Lower lobe of right lung (tissue), 2 donors: ENCODE measurements at places on chromosomes 6 and 20. TPM values are rescaled to one million over a fixed set of nuclear protein-coding genes. Genes with fewer than 3 reads are reported as not detected.

Gene NRSN1
- total RNA-seq = not detected

GRCh38 chr20:6426287-6426891, 303.6 kb upstream of the FERMT1 start:
- DNase-seq = no peak

Gene EBF4
- total RNA-seq = 15.3 TPM

Gene SAMHD1
- 293 TPM for total RNA-seq

Gene HTR1E
- not detected for total RNA-seq

DNA sequence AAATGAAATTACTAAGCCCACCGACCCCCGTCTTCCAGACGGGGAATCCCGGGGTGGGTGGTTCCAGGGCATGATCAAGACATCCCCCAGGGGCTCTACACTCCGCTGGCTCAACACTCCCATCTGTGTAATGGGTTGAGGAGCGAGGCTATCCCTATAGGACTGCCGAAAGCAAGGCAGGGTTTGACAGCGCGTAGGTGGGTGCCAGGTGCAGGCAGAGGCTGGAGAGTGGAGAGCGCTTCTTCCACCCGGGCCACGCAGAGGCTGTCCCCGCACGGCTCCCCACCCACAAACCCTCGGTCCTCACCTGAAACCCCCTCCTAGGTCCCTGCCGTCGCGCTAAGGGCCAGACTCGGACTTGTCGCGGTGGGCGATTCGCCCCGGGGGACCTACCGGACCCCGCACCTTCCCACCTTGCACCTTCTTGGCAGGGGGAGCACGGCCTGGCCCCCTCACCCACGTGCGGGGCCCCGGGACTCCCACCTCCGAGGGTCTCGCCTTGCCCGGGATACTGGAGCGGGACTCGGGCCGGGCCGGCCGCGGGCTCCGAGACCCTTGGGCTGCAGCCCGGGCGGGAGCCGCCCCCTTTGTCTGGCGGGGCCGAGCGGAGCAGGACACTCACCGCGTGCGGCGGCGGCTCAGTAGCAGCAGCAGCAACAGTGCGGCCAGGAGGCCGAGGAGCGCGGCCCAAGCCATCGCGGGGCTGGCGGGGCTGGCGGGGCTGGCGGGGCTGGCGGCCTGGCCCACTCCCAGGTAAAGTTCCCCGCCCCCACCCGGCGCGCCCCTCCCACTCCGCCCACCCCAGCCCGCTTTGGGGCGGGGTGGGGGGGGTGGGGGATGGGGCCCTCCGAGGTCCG, at the start of gene PTGIS:
Gene PTGIS (minus strand): TSS at position 717 of the 857 bp plus-strand sequence. CDS start 21 bp downstream, at position 696.
- no peak for DNase-seq

Gene RFX6
- not detected for total RNA-seq

Gene BMP6
- total RNA-seq = 6.6 TPM

GRCh38 chr6:30683980-30684338, 2.5 kb downstream of the PPP1R18 start:
- DNase-seq = no peak

DNA sequence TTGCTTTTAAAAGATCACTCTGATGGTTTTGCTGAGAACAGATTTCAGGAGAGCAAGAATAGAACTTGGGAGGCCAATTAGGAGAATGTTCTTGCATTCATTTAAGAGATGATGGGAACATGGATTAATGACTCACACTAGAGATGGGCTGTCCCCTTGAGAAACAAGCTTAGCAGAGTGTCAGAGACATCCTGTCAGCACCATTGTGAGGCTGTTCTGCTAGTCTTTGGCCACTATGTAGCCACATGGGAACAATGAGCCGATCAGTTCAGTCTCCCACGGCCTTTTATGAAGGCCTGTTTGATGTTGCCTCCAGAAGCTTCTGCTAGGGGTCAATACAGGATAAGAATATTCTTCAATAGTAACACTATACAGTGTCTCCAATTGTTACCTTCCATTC, 113.0 kb upstream of the EYA4 start:
- no peak for DNase-seq

DNA sequence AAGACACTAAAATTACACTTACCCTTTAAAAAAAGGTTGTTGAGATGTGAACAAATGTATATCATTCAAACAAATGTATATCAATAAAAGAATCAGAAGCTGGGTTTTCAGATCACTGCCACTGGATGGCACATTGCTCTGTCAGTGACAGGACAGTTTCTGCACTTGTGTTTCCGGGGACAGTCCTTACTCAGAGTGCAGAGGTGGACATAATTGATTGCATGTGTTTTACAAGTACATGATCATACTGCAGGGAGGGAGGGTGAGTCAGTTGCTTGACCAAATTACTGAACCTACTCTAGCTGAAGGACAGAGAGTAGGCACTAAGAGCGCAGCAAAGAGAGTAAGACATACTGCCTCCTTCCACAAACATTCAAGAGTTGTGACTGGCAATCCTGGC, 302.3 kb downstream of the TENT5A start:
- no peak for DNase-seq

Gene DDX43
- total RNA-seq = 1.9 TPM

Gene DBNDD2
- 82.2 TPM for total RNA-seq
